ENCODE measurements at places on chromosomes 3 and 15. TPM values are rescaled to one million over a fixed set of nuclear protein-coding genes. Genes with fewer than 3 reads are reported as not detected.

DNA sequence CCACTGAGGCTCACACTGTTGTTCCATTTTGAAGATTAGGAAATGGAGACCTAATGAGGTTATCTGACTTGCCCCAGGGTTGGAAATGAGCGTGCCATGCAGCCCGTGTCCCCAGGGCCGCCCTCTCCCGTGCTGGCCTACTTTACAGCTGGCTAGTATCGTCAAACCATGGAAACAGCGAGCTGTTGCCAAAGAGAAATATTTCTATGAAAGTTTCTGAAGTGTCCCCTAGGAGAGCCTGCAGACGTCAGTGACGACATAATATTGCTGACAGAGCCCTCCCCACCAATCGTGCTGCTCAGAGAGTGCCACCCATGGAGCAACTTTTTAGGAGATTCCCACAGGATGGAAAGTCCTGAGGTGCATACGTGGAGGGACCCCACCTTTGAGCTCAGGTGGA is 11.2 kb upstream of the FAM174B start:
- DNase-seq, result no peak

- DNase-seq, result no peak
Observed at GRCh38 chr3:194301730-194302129, 49.4 kb downstream of the CPN2 start.

TRPM1 gene
- not detected for total RNA-seq

GRCh38 chr15:96053031-96053780 is 277.3 kb upstream of the NR2F2 start:
- peak; percentile 16 for DNase-seq

GRCh38 chr3:16770021-16770420 is 114.7 kb upstream of the PLCL2 start:
- DNase-seq, result no peak

- no peak for DNase-seq
Observed at GRCh38 chr3:45583021-45583851, 11.3 kb upstream of the LIMD1 start.

All from mammary epithelial cell (primary cell).